ENCODE measurements at places on chromosomes 3 and 15.

DNA sequence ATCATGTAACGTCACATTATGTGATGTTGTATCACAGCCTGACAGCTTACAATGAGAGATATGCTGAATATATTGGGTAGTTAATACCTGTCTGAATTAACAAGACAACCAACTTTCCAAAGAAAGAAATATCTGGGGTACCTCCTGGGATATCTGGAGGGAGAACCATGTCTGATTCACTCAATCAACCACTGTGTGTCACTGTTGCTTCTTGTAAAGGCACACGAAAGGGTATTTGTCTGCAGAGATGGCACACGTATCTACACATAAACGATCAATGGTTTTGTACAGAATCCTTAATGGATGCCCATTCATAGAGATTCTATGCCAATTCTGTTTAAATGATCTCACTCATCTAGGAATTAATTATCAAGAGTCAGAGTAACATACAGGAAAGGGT is 252.1 kb upstream of the TMCO5A start:
- H3K4me1 ChIP-seq, result no peaks in the 10 kb centered on the region
- H3K27ac ChIP-seq, result no peak overlapping the region
- no peaks in the 10 kb centered on the region for H3K27me3 ChIP-seq
- H3K4me3 ChIP-seq, result no peak overlapping the region
- DNase-seq, result no peak

- H3K4me3 ChIP-seq, result no peak overlapping the region
- DNase-seq, result no peak
- H3K27me3 ChIP-seq, result peaks cover 4% of the 10 kb centered on the region
These were observed 37.6 kb downstream of the FAM3D start for GRCh38 chr3:58628823-58629562.

GRCh38 chr15:60787837-60788691 is 309.1 kb upstream of the ICE2 start:
- no peak for DNase-seq
- no peak overlapping the region for H3K27ac ChIP-seq
- no peaks in the 10 kb centered on the region for H3K4me1 ChIP-seq
- no peaks in the 10 kb centered on the region for H3K36me3 ChIP-seq

GRCh38 chr3:126083511-126083912 is 412 bp downstream of the SLC41A3 start:
- no peak for DNase-seq
- H3K36me3 ChIP-seq, result no peaks in the 10 kb centered on the region
- H3K4me3 ChIP-seq, result peak overlapping the region; percentile 69
- no peak overlapping the region for H3K27ac ChIP-seq
- no peaks in the 10 kb centered on the region for H3K4me1 ChIP-seq

DNA sequence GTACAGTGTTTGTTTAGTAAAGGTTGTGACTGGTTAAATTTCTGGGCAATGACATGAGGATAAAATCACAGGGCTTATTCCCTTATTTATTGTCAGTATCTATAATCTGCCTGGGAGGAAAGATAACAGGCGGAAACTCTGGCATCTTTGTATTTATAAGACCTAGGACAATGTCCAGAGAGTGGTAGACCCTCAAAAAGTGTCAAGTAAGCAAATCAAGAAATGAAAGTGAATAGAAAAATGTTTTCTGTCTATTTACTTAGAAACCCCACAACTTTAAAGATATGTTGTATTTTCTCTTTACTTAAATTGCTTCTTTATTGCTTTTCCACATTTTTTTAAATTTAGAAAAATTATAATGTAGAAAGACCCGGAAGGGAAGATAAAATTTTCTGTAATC is 544.6 kb downstream of the EDEM1 start:
- no peak overlapping the region for H3K27ac ChIP-seq
- no peaks in the 10 kb centered on the region for H3K27me3 ChIP-seq
- H3K4me3 ChIP-seq, result no peak overlapping the region
- H3K36me3 ChIP-seq, result no peaks in the 10 kb centered on the region
- DNase-seq, result no peak

DNA sequence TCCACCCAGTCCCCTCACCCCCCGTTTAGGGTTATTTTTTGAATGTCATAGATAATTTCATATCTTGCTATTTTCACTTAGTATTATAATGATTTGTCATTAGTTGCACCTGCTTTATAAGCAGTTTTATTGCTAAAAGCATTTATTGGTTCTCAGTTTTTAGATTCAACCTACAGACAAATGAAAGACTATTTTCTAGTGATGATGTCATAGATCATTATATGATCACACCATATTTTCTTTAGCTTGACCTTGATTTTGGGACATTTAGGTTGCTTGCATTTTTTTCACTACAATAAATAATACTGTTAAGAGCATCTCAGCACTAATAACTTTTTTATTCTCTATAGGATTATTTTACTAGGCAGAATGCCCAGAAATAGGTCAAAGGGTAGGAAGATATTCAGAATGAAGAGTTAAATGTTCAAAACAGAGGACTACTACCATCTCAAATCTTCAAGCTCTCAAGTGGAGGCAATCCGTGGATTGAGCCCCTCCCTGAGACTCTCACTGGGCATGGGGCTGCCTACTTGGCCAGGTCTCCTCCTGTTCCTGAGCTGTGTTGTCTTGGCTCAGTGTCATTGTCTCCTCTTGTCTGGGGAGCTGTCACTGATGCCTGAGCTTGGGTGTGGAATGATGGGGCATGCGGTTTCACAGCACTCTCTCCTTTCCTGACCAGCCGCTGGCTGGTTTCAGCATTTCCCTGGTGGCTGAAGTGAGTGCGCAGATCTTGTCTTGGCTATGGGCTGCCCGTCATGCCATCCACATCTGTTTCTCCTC is 28.4 kb downstream of the CHCHD6 start:
- DNase-seq, result no peak
- no peak overlapping the region for H3K27ac ChIP-seq
- no peaks in the 10 kb centered on the region for H3K4me1 ChIP-seq
- H3K4me3 ChIP-seq, result no peak overlapping the region

DNA sequence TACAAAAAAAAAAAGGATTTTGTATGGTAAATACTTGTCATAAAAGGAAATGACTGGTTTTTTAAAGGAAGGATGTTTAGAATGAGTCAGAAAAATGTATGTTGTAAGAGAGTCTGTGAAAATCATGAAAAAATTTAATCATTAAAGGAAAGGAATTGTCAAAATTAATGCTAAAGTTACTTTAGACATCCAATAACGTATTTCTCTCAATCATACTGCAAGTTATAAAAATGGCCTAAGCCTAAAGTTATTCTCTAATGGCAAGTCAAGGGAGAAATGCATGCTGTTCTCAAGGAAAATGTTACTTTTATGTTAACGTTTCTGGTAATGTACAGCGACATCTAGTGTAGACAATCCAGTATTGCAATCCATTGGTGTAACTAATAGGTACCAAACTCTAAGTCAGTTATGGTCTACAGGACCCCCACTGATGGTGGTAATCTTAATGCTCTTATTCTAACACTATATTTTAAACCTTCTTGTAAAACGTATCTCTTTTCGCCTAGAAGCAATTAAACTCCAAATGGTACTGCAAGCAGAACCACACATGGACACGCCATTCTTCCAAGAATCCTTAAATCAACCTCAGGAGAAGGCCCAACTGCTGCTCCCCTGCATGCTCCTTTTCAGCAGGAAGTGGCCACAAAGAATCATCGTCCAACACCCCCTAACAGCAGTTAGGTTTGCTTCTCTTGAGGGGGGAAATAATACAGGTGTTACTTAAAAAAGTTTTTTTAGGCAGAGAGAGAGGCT is 35.2 kb downstream of the NCEH1 start:
- H3K36me3 ChIP-seq, result no peaks in the 10 kb centered on the region
- H3K27ac ChIP-seq, result peak overlapping the region; percentile 52
- peaks cover 18% of the 10 kb centered on the region for H3K4me1 ChIP-seq
- H3K4me3 ChIP-seq, result no peak overlapping the region

DNA sequence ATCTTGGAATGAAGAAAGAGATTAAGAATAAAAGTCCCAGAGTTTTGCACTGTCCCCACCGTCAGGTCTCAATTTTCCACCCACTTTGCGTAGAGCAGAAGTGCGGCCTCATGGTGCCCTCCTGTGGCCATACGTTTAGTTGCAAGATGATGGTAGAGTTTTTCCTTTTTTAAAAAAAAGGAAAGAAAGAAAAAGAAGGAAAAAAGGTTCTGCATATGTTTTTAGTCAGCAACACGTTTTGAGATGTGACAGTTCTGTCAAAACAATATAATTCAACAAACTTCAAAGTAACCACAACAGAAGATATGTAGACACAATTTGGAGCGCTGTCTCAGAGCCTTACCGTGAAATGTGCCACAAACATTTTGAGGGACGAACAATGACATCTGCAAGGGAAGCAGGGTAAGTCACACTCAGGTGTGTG is 24.6 kb downstream of the EBLN2 start:
- no peak overlapping the region for H3K27ac ChIP-seq
- no peaks in the 10 kb centered on the region for H3K36me3 ChIP-seq
- peak; percentile 68 for DNase-seq
- no peak overlapping the region for H3K4me3 ChIP-seq
- no peaks in the 10 kb centered on the region for H3K4me1 ChIP-seq

DNA sequence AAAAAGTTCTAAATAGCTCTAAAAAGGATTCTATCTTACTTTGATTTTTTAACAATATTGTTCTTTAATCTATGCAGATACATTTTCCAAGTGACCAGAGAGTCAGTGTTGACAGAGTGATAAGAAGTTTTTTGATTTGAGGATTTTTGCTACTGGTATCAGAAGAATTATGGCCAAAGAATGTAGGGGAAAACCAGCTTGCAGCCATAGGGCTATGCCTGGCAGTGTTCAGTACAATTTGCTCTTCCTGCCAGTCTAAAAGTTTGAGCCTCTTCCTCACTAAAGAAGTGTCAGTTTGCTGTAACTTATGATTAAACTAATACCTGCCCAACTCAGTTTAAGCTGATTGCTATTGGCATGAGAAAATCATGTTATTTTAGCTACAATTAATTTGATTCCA is 35.3 kb upstream of the FSIP1 start:
- peaks cover 4% of the 10 kb centered on the region for H3K4me1 ChIP-seq
- no peaks in the 10 kb centered on the region for H3K36me3 ChIP-seq
- DNase-seq, result no peak
- H3K27me3 ChIP-seq, result no peaks in the 10 kb centered on the region
- no peak overlapping the region for H3K27ac ChIP-seq
- H3K4me3 ChIP-seq, result no peak overlapping the region

GRCh38 chr3:39080026-39080425 is 27.4 kb downstream of the GORASP1 start:
- DNase-seq, result no peak
- H3K27ac ChIP-seq, result no peak overlapping the region
- H3K4me3 ChIP-seq, result no peak overlapping the region
- peaks cover 21% of the 10 kb centered on the region for H3K36me3 ChIP-seq
- H3K27me3 ChIP-seq, result no peaks in the 10 kb centered on the region
- H3K4me1 ChIP-seq, result no peaks in the 10 kb centered on the region

DNA sequence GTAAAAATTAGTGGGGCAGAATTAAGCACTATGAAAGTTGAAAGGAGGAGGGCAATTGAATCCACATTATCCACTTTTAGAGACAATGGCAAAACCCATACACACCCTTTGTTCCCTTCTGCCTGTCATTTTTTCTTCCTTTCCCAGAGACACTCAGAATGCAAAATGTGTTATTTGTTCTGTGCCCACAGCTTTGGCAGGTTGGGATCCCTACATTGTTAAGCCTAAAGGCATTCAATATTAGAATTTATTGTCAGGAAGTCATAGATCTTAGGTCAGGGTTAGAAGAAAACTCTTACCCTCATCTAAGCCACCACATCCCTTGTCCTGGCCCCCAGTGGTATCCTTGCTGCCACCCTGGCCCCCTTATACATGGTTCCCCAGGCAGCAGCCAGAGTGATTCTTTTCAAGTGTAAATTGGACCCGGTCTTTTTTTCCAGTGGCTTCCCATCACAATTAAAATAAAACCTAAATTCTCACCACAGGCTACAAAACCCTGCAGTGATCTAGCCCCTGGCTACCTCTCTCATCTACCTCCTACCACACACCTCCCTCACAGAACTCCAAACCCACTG is 470.1 kb upstream of the ATP11B start:
- no peak overlapping the region for H3K4me3 ChIP-seq
- no peaks in the 10 kb centered on the region for H3K36me3 ChIP-seq
- peaks cover 19% of the 10 kb centered on the region for H3K4me1 ChIP-seq

DNA sequence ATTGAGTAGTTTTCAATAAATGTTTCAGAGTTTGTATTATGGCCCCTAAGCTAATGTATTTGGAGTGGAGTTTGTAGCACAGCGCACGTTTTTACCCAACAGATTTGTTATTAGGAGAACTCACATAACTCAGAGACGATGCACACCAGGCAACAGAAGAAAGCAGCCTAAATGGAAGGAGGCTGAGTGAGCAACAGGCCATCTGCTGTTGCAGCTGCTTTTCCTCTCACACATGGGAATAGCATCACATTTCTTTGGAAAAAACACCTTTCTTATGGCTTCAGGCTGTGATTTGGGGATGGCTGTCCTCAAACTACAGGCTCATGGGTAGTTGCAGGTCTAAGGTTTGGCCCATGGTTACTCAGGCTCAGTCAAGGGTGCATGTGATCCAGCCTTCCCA is 469.3 kb upstream of the MCTP2 start:
- no peaks in the 10 kb centered on the region for H3K27me3 ChIP-seq
- no peaks in the 10 kb centered on the region for H3K4me1 ChIP-seq
- no peaks in the 10 kb centered on the region for H3K36me3 ChIP-seq
- no peak for DNase-seq

- H3K27ac ChIP-seq, result no peak overlapping the region
- peaks cover 7% of the 10 kb centered on the region for H3K4me1 ChIP-seq
- no peaks in the 10 kb centered on the region for H3K27me3 ChIP-seq
- no peaks in the 10 kb centered on the region for H3K36me3 ChIP-seq
These were observed 100.1 kb downstream of the CPN2 start for GRCh38 chr3:194251007-194251406.

- no peaks in the 10 kb centered on the region for H3K27me3 ChIP-seq
- H3K36me3 ChIP-seq, result no peaks in the 10 kb centered on the region
- no peak overlapping the region for H3K4me3 ChIP-seq
- DNase-seq, result no peak
These were observed 703.7 kb downstream of the CADM2 start for GRCh38 chr3:85662462-85662861.

GRCh38 chr15:80834402-80834801 is 55.2 kb downstream of the CEMIP start:
- H3K4me3 ChIP-seq, result no peak overlapping the region
- no peaks in the 10 kb centered on the region for H3K36me3 ChIP-seq
- no peaks in the 10 kb centered on the region for H3K27me3 ChIP-seq
- H3K4me1 ChIP-seq, result peaks cover 9% of the 10 kb centered on the region
- no peak for DNase-seq

DNA sequence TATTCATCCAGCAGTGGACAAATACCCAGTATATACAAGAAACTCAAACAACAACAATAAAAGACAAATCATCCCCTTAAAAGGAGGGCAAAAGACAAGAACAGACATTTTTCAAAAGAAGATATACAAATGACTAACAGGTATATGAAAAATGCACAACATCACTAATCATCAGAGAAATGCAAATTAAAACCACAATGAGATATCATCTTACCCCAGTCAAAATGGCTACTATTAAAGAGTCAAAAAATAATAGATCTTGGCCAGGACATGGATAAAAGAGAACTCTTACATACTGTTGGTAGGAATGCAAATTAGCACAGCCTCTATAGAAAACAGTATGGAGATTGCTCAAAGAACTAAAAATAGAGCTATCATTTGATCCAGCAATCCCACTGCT is 16.9 kb downstream of the DHX36 start:
- H3K4me1 ChIP-seq, result no peaks in the 10 kb centered on the region
- no peak for DNase-seq
- no peaks in the 10 kb centered on the region for H3K27me3 ChIP-seq
- no peak overlapping the region for H3K27ac ChIP-seq

- no peak for DNase-seq
- H3K36me3 ChIP-seq, result no peaks in the 10 kb centered on the region
- H3K27ac ChIP-seq, result no peak overlapping the region
- H3K4me3 ChIP-seq, result no peak overlapping the region
These were observed 36.2 kb upstream of the PLSCR2 start for GRCh38 chr3:146505516-146505915.
